ENCODE measurements at places on chromosomes 2 and 18. TPM values are rescaled to one million over a fixed set of nuclear protein-coding genes. Genes with fewer than 3 reads are reported as not detected.

DNA sequence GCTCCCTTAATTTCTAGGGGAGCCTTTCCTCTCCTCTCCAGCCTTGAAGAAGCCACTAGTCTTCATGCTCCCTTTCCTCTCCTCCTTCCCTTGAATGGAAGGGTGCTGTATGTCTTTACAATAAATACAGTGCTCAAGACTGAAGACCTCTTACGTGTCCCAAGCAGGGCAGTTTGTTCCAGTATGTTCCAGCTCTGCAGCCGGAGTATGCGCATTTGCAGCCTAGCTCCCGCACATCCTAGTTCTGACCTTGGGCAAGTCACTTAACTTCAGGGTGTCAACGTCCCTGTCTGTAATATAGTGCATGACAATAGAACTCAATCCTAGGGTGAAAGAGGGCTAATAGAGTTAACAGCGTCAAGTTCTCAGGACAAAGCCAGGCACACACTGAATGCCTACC, 208.0 kb downstream of the HAUS1 start:
- DNase-seq, result no peak
- no peak overlapping the region for H3K27ac ChIP-seq
- no peak overlapping the region for H3K4me3 ChIP-seq
- no peaks in the 10 kb centered on the region for H3K36me3 ChIP-seq
- H3K4me1 ChIP-seq, result no peaks in the 10 kb centered on the region

Gene BCL2
- total RNA-seq, result 25.4 TPM

GRCh38 chr2:222572264-222572721, 83.6 kb downstream of the FARSB start:
- H3K36me3 ChIP-seq, result peaks cover 6% of the 10 kb centered on the region
- H3K4me1 ChIP-seq, result no peaks in the 10 kb centered on the region
- no peaks in the 10 kb centered on the region for H3K27me3 ChIP-seq
- no peak overlapping the region for H3K27ac ChIP-seq
- no peak for DNase-seq

DNA sequence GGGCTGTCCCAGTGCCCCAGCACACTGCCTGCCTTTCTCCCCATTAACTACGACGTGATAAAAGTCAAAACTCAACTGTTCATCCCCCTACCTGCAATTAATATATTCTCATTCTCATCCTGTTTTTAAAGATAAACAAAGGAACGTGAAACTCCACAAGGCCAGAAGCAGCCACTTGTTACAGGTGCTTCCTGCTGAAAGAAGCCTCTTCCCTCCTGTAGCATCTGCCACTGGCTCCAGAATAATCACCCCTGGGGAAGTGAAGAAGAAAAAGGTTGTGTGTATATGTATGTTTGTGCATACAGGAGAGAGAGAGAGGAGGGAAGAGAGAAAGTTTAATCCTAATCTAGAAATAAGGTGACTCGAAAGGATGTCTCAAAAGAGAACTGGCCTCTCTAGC, 27.1 kb downstream of the KIAA2012 start:
- no peak for DNase-seq
- H3K27ac ChIP-seq, result no peak overlapping the region
- H3K36me3 ChIP-seq, result no peaks in the 10 kb centered on the region
- H3K4me1 ChIP-seq, result no peaks in the 10 kb centered on the region
- no peaks in the 10 kb centered on the region for H3K27me3 ChIP-seq

DNA sequence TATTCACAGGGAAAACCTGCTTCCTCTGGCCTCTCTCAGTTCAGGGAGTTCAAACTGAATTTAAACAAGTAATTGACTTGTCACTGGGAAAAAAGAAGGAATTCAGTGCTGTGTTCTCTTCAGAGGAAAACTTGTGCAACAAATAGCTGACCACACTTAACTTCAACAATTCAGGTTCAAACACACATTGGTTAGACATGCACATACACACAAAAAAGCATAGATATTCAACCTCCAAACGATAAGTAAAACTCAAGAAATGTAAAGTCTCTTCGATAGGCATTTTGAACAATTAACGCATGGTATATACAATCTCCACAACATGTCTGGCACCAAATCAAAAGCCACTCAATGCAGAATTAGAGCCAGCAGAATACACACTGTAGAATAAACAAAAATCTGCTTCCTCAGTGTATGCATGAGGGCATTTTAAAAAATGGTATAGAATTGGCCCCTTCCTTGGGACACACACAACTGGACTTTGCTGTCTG, 269.0 kb downstream of the TCF4 start:
- H3K4me1 ChIP-seq, result peaks cover 3% of the 10 kb centered on the region
- no peaks in the 10 kb centered on the region for H3K27me3 ChIP-seq
- no peaks in the 10 kb centered on the region for H3K36me3 ChIP-seq
- H3K4me3 ChIP-seq, result peak overlapping the region; percentile 67

DNA sequence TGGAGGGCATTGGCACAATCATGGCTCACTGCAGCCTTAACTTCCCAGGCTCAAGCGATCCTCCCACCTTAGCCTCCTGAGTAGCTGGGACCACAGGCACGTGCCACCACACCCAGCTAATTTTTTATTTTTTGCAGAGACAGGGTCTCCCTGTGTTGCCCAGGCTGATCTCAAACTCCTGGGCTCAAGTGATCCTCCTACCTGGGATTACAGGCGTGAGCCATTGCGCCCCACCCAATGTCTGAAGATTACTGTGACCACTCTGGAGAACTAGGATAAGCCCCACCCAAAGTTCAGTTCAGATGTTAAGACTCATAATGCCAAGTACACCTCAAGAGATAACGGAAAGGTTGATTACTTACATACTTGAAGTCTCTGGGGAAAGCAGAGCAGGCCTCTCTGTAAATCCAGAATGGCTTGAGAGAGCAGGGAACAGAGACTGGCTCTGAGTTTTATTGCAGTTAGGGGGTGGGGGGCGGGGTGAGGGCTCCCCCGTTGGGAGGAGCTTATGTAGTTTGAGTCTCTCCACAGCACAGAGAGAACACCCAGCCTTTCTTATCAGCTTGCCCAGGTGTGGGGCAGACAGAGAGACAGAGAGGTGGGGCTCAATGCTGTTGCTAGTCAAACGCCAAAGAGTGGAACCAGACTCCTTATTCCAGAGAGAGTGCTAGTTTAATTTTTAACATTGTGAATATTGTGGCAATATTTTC, 26.5 kb upstream of the ERICH2 start:
- no peak overlapping the region for H3K27ac ChIP-seq
- no peaks in the 10 kb centered on the region for H3K27me3 ChIP-seq
- no peak overlapping the region for H3K4me3 ChIP-seq
- H3K4me1 ChIP-seq, result no peaks in the 10 kb centered on the region
- H3K36me3 ChIP-seq, result no peaks in the 10 kb centered on the region

- DNase-seq, result no peak
- no peaks in the 10 kb centered on the region for H3K4me1 ChIP-seq
- no peaks in the 10 kb centered on the region for H3K27me3 ChIP-seq
- no peaks in the 10 kb centered on the region for H3K36me3 ChIP-seq
- no peak overlapping the region for H3K4me3 ChIP-seq
Measured at GRCh38 chr2:190766174-190766572, 114.4 kb upstream of the GLS start.

- H3K27ac ChIP-seq, result no peak overlapping the region
- no peak for DNase-seq
- H3K4me1 ChIP-seq, result peaks cover 4% of the 10 kb centered on the region
- no peak overlapping the region for H3K4me3 ChIP-seq
- no peaks in the 10 kb centered on the region for H3K36me3 ChIP-seq
- H3K27me3 ChIP-seq, result no peaks in the 10 kb centered on the region
Measured at GRCh38 chr2:171143670-171144062, 17.0 kb downstream of the TLK1 start.

DNA sequence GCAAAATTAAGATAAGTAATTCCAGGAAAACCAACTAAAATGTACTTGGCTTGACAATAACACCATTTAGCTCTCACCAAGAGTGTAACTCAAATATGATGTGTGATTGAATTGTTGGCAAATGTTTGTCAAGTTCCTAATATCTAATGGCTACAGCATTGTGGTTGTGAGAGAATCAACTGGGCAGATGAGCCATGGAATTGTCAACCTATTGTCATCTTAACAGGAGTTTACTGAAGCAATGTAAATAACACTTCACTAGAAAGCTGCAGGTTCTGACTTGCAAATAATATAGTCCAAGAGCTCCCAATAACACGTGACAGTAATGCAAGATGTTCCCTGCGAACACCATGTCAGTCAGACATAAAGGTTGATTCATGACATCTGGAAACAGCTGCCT, 495.2 kb upstream of the MEIS1 start:
- no peak for DNase-seq
- no peak overlapping the region for H3K4me3 ChIP-seq
- H3K4me1 ChIP-seq, result peaks cover 9% of the 10 kb centered on the region
- H3K27ac ChIP-seq, result no peak overlapping the region
- no peaks in the 10 kb centered on the region for H3K36me3 ChIP-seq

- no peaks in the 10 kb centered on the region for H3K27me3 ChIP-seq
- no peaks in the 10 kb centered on the region for H3K36me3 ChIP-seq
- no peaks in the 10 kb centered on the region for H3K4me1 ChIP-seq
- H3K4me3 ChIP-seq, result no peak overlapping the region
- H3K27ac ChIP-seq, result no peak overlapping the region
- no peak for DNase-seq
Measured at GRCh38 chr2:48767330-48767729, 11.8 kb upstream of the LHCGR start.

- no peaks in the 10 kb centered on the region for H3K27me3 ChIP-seq
- no peak overlapping the region for H3K27ac ChIP-seq
- no peaks in the 10 kb centered on the region for H3K4me1 ChIP-seq
- H3K4me3 ChIP-seq, result no peak overlapping the region
Measured at GRCh38 chr18:55349685-55350084, 238.3 kb downstream of the TCF4 start.

DNA sequence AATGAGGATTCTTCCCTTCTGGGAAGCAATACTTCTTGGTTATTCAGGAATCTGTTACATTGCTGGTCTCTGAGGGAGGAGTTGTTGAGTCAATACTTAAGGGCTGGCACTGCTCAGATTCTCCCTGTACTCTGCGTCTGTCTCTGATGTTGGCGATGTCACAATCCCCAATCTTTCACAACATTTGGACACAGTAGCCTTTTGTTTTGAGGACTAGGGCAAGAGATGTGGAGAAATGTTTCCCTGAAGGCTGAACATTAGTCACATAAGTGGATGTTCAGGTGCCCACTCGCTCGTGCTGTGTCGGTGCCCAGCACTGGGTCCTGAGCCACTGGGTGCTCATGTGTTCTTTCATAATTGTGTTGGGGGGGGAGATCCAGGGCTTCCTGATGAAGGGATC, 55.0 kb downstream of the MAPK4 start:
- no peaks in the 10 kb centered on the region for H3K27me3 ChIP-seq
- H3K36me3 ChIP-seq, result no peaks in the 10 kb centered on the region
- H3K4me1 ChIP-seq, result no peaks in the 10 kb centered on the region

Gene LOXL3
- 27.1 TPM for total RNA-seq

GRCh38 chr18:47397671-47398319, 146.3 kb upstream of the SKOR2 start:
- H3K27me3 ChIP-seq, result no peaks in the 10 kb centered on the region
- no peak overlapping the region for H3K4me3 ChIP-seq
- H3K36me3 ChIP-seq, result no peaks in the 10 kb centered on the region
- no peak for DNase-seq
- no peak overlapping the region for H3K27ac ChIP-seq

DNA sequence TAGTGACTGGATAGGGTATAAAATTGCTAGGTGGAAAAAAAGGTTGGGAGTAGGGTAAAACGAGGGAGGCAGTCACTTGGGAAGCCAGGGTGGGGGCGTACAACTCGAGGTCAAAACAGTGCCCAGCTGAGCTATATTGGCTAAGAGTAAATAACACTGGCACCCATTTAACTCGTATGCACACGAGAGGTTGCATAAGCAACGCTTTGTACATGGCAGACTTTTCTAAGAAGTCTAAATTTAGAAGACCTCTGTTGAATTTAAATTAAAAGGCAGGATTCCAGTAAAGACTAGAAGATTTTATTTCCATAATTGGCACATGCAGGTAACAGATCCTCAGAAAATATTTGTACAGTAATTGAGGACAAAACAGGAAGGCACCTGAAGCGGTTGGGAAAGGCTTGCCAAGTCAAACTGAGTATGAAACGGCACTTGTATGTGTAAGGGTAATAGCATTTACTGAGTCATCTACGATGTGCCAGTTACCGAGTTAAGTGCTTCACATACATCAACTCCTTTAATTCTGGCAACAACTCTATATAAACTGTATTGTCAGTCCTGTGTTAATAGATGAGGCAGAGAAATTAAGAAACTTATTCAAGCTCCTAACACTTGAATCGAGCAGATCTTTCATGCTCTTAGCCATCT, 1.4 kb upstream of the MALT1 start:
- no peaks in the 10 kb centered on the region for H3K4me1 ChIP-seq
- H3K27me3 ChIP-seq, result no peaks in the 10 kb centered on the region
- H3K4me3 ChIP-seq, result no peak overlapping the region
- no peak overlapping the region for H3K27ac ChIP-seq
- H3K36me3 ChIP-seq, result no peaks in the 10 kb centered on the region

Gene GDF7
- total RNA-seq, result 15.9 TPM

DNA sequence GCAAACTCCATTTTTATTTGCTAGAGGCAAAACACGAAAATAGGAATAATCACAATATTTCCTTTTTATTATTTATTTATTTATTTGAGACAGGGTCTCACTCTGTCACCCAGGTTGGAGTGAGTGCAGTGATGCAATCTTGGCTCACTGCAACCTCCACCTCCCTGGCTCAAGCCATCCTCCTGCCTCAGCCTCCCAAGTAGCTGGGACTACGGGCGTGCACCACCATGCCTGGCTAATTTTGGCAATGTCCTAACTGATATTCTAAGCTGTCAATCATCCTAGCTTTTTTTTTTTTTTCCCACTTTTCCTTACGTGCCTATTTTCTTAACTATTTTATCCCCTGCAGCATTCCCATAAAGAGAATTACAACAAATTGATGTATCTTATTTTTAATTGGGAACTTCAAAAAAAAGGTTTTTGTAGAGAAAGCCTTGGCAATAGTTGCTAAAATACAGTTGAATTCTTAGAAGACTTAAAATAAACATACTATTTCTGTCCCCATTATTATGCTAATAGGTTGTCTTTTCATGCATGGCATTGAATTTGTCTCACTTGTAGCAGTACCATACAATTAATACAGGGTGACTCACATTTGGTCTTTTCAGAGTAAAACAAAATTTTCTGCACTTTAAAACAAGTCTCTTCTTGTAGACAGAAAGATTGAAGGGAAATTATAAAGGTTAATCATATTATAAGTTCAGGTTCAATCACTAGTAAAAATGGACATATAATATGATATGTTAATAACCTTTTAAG, 153.5 kb downstream of the SLC39A10 start:
- H3K4me3 ChIP-seq, result no peak overlapping the region
- DNase-seq, result no peak
- H3K27ac ChIP-seq, result no peak overlapping the region
- H3K36me3 ChIP-seq, result no peaks in the 10 kb centered on the region

Gene MRPL53
- total RNA-seq, result 63.1 TPM
